CD4-positive, alpha-beta T cell (primary cell): ENCODE measurements at places on chromosomes 4 and X.
A peak's percentile ranks its signal among the peaks of the same experiment; 100 is the strongest.

- DNase-seq: peak; percentile 74
Measured at GRCh38 chr4:139530833-139531427, 25.1 kb downstream of the SETD7 start.

DNA sequence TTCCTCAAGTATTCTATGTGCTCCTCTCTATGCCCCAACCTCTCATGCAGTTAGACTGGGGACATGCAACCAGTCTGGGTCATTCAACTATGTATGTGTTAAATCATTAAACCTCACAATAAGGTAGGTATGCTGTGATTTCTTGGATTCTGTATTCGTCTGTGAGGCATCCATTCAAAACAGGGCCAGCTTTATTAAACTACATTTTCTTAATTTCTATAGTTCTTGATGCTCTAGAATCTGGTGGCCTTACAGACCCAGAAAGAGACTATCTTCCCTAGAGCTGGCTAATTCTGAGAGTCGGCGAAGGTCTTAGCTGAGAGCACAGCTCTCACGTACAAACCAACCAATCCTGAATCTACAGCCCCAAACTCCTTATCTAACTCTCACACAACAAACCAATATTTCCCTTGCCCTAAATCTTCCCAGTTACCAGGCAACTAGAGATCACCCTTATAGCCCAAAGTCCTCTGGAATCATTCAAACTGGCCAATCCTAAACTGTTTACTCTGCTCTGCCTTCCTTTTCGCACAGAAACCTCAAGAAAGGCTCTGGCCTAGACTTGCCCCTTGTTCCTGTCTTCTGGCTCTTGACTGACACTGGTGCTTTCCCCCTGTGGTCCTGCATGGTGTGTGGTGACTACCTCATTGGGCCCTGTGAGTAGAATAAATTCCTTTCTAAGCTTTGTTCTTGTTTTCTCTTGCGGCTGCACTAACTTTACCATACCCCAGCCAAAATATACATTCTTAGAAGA is 203.5 kb upstream of the TET2 start:
- peak; percentile 16 for DNase-seq

GRCh38 chr4:107006218-107006617 is 29.9 kb downstream of the DKK2 start:
- DNase-seq: no peak

DNA sequence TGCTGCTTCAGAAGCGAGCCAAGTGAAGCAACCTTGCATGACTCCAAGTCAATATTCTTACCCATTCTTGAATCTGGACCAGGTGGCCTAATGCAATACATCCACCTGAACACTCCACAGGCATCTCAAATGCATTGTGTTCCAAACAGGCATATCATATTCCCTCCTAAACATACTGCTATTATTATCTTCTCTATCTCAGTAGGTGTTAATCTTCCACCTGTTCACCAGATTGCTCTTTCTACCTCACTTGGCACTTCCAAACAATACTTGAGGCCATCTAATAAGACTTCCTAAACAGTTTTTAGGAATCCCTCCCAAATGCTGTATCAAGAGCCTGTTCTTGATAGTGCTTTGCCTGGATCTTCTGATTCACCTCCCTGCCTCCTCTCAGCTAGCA is 90.7 kb downstream of the GPRIN3 start:
- no peak for DNase-seq

DNA sequence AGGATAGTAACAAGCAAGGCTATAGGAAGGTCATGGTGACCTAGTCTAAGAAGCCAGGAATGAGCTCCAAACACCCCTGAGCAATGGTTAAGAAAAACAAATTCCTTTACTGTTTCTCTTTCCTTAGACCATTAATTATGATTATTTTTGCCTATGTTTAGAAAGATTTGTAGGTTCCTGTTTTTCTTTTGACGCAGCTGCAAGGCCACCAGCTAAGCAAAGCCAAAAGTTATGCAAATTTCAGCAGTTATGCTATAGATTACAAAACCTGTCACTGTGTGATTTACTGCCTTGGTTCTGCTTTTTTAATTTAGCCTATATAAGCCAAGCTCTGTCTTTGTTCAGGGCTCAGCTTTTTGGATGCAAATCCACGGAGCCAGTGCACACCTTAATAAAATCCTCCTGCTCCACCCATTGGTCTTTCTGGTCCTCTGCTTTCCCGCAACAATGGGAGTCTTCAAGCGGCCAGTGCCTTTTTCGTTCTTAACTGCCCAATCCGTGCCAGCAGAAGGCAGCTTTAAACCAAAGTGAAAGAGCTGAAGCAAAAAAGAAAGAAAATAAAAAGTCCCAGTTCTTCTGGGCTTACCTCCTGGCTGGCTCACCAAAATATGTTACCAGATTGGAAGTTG is 1.4 kb upstream of the CEP135 start:
- DNase-seq: no peak

- no peak for DNase-seq
Measured at GRCh38 chrX:147738265-147738664, 173.5 kb upstream of the FMR1 start.

GRCh38 chr4:86484241-86484640 is 109.9 kb upstream of the PTPN13 start:
- DNase-seq: no peak

- DNase-seq: no peak
Measured at GRCh38 chrX:38704146-38704882, 96.9 kb upstream of the MID1IP1 start.

GRCh38 chr4:57865264-57865663 is 755.1 kb upstream of the IGFBP7 start:
- DNase-seq: no peak
